ENCODE measurements at places on chromosomes 5 and 9.

GRCh38 chr5:39274398-39275085, 55.2 kb upstream of the FYB1 start:
- no peak for DNase-seq

GRCh38 chr9:75695921-75696320, 194.6 kb upstream of the PCSK5 start:
- DNase-seq, result no peak

GRCh38 chr9:2816476-2817141, 27.3 kb downstream of the PUM3 start:
- no peak for DNase-seq

- no peak for DNase-seq
Observed at GRCh38 chr9:35306283-35306682, 144.5 kb downstream of the UNC13B start.

All from iPS DF 6.9 (cell line).